ENCODE measurements at places on chromosomes 5 and 9.

DNA sequence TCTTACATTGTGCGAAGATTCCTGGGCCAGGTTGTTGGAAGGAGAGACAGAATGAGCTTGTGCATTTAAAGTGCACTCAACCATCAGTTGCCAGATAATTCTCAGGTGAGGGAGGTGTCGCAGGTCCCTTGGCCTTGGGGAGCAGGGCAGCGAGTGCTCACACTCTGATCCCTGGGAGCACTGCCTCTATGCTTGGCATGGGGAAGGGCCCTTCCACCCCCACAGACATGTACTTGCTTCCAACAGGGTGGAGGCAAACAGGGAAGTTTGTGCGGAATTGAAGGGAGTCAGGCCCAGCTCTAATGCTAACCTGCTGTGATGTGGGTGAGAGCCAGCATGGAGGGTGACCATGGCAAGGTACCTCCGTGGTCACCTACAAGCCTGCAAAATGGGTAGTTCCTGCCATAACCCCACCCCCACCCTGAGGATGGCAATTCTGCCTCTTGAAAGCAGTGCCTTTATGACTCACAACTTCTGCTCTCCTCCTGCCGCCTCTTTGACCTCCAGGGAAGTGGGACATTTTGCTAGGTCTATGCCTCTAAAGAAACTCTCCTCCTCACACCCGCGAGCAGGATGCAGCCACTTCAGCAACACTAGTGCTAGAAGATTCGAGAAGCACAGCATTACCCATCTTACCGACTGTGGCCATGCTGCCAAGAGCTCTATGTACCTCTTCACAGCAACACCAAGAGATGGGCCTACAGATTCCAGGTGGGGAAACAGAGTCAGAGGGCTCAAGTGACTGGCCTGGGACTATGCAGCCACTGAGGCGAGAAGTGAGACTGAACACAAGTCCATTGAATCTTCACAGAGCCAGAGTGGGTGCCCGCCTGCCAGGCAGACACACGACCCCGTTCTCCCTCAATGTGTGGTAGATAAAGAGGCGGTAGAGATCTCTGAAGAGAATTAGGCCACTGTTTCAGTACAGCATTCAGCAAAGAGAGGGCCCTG is 22.1 kb upstream of the SLC25A51 start:
- DNase-seq: no peak

DNA sequence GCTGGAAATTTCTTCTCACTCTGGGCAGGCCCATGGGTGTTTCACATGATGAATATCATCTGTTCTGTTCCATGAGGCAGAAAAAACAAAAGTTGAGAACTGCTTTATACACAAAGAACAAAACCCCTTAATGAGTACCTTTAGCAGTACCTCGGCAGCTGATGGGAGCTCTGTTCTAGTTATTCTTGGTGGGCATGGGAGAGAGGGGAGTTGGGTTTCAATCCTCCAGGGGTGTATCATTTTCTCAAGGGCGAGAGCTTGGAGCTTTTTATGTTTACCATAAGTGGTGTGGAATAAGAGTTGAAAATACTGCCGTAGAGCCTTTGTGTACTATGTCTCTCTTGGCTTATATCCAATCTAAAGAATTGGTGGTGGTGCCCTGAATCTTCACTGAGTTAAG is 103.3 kb upstream of the ZNF608 start:
- DNase-seq: no peak

DNA sequence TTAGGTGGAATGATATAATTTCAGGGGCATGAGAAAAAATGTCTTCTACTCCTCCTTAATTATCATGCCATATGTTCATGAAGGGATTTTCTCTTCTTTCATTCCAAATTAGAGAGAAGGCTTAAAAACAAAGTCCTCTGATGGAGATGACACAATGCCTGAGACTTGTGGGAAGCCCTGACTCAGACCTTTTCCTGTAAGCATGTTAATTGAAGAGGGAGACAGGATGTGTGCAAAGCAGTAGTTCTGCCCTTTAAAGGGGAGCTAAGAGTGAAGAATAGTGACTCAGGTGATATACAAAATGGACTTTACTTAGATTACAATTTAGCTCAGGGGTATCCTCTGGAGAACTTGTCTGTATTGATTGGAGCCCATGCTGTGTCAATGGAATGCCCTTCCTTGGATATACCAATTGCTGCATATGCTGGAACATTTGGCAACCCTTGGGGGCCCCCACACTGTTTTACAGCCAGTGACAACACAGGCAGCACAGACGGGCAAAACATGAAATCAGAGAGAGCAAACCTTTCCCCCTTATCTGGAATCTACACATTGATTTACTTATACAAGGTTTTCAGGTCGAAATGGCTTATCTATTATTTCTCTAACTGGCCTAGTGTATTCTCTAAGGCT is 81.3 kb downstream of the IZUMO3 start:
- no peak for DNase-seq

DNA sequence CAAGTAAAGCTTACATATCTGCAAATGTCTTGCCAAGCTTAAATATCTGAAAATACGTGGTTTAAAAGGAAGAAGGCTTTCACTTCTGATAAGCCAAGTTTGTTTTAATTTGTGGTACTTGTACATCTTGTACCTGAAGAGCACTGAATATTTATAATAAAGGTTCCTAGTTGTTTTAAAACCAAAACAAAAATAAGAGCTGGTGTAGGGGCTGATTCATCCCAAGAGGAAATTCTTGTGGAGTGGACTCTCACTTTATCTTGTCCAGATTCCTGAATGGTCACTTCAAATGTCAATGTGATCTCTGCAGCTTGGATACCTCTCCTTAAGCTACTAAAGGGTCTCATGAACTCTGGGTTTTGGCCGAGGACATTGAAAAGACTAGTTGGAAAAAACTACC is 29.5 kb downstream of the MAMDC2 start:
- DNase-seq: no peak
